ENCODE measurements at places on chromosomes 4 and X.
A peak's percentile ranks its signal among the peaks of the same experiment; 100 is the strongest.

- no peak for DNase-seq
Observed at GRCh38 chr4:47538825-47539154, 53.7 kb downstream of the ATP10D start.

- peak; percentile 65 for DNase-seq
Observed at GRCh38 chrX:149512225-149512885, 7.2 kb upstream of the IDS start.

DNA sequence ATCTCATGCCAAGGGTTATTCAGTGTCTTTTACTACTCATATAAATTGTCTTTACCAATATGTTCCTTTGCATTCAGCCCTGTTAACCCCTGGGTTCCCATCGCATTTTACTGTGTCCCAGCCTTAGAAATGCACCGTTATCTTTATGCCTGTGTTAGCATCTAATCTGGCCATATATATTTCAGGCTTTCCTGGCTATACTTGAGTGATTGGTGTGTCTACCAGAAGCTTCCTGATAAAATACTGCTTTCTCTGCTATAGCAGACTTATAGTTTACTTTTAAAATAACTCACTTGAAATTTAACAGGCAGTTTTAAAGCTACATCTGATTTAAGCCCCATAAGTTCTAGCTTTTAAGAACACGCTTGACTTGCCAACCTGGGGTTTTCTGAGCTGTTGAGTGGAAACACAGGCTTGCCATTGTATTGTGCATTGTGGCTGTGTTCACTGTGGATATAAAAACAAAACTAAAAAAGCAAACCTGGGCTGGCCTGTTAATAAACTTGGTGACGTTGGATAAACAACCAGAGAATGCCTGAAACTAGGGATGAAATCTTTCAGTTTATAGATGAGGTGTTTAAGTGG is 185.3 kb upstream of the TAPT1 start:
- DNase-seq, result no peak

GRCh38 chr4:188299161-188299560 is 159.9 kb downstream of the TRIML1 start:
- DNase-seq, result no peak

DNA sequence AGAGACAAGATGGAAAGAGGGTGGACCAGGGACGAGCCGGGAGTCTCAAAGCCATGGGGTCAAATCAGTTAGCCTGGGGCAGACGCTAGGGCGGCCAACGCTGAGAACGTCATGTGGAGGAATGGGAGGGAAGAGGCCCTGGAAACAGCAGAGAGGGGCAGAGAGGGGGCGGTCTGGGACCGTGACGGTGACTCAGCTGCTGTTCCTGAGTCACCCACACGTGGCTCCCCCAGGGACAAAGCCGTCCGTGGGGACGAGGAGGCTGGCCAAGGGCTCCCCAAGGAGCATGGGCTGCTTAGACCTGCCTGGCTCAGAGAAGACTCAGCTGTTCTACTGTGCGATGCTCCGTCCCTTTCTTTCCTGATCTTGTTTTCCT is 108.4 kb upstream of the LRPAP1 start:
- DNase-seq, result peak; percentile 9

DNA sequence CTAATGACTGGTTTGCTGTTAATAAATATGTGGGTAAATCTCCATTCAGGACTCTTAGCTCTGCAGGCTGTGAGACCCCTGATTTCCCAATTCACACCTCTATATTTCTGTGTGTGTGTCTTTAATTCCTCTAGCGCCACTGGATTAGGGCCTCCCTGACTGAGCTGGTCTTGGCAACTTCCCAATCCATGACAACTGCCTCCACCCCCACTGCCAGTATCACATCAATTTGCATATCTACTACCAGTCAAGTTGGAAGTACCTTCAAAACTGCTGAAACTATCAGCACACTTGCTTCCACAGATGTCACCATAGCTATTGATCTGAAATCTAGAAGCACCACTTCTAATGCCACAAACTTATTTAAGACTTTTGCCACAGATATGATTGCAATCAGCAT is 27.6 kb downstream of the OPRPN start:
- no peak for DNase-seq

DNA sequence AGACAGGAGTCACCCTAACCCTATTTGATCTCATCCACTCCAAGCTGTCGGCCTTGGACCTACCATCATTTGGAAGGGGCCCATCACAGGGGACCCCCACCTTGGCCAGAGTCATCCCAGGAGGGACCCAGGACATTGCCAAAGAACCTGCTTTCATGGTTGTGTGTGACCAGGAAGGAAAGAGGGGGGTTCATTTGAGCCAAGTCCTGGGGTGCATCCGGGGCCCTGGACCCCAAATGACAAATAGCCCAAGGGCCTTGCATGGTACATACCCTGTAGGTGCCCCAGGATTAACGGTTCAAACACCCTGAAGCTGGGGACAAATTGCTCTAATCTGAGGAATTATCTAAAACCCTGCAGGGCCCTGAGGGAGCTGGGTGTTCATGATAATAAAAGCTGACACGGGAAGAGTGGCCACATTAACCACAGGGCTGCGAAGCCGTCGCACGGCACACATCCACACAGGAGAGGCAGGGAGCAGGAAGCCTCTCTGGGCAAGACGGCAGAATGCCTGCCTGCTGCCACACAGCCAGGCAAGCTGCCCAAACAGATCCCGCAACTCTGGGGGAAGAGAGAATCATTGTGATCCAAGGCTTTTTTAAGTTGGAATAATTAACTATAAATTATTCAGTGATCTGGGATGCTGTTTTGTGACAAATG is 28.2 kb upstream of the PPP2R2C start:
- no peak for DNase-seq

DNA sequence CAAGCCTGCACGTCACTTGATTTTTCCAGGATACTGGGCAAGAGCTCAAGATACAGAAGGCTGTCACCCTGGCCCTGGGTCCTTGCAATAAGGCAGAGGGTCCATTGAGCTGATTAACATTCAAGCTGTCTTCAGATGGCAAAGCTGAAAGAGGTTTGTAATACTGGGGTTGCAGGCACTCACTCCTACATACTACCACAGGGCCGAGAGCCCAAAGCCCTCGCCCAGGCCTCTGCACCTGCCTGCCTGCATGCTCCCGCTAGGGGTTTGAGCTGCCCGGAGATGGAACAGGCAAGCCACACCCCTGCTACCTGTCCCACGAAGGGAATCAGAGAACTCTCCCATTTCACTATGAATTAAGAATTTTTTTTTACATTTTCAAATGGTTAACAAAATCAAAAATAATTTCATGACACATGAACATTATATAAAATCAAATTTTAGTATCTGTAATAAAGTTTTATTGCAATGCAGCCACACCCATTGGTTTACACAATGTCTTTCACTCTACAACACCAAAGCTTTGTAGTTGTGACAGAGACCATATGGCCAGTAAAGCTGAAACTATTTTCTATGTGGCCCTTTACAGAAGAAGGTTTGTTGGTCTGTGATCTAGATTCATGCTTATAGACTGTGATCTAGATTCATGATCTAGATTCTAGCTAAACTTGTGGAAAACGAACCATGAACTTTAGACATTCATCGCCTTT is 530.4 kb upstream of the IGFBP7 start:
- DNase-seq, result no peak

- DNase-seq, result peak; percentile 74
Observed at GRCh38 chrX:41381685-41382084, 47.7 kb downstream of the DDX3X start.

- DNase-seq, result peak; percentile 58
Observed at GRCh38 chr4:72564184-72564583, 4.8 kb downstream of the ADAMTS3 start.

GRCh38 chr4:182575225-182575624 is 332.0 kb downstream of the TENM3 start:
- no peak for DNase-seq

DNA sequence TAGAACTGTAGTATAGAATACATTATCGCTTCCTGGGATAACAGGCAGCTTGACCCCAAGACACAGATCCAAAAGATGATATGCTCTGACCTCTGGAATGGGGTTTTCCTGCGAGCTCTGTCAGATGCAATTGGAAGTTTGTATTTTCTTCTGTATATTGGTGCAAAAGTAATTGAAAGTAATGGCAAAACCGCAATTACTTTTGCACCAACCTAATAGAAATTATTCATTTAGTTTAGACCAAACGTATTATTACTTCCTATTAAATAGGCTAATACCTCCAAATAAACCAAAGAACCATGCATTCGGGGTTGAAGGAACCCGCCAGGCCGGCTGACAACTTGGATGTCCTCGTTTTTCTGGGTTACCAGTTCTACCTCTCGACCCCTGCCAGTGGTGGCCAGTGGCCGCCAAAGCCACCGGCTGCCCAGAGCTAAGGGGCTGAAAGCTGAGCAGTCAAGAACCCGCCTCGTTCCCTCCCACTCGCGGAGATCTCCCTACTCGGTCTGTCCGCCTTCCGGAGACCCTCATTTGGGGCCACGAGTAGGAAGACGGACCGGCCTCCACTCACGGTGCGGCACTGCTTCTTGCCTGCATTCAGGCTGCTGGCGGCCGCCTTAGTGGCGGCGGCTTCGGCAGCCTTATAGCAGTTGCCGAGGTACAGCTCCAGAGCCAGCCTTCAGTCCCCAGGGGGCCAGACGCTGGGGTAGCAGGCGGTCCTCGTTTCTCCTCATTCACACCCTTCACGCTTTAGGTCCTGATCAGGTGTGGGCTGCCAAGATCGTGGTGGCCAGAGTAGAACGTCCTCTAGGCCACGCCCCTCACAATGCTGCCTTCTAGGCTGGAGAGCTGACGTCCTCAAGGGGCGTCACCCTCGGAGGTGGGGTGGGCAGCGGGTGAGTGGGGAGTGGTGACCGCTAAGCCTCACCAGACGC is 121.9 kb downstream of the RBMX2 start:
- peak; percentile 9 for DNase-seq

DNA sequence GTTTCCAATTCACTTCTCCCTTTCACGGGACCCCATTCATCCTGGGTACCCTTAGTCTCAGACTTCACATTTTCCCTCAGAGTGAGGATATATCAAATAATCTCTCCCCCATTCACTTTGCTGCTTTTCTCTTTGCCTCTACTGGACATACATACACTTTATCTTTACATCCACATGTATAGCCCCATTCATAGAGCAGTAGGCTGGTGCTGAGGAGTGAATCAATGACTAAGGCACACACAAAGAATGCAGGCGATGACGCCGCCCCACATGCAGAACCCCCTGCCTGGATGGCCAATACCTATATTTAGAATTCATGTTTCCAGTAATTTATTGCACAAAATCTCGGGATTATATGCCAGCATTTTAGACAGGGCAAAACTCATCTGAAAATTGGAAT is 554.3 kb upstream of the TENM3 start:
- DNase-seq, result no peak

GRCh38 chr4:2457481-2458295 is 11.2 kb upstream of the RNF4 start:
- DNase-seq, result no peak

DNA sequence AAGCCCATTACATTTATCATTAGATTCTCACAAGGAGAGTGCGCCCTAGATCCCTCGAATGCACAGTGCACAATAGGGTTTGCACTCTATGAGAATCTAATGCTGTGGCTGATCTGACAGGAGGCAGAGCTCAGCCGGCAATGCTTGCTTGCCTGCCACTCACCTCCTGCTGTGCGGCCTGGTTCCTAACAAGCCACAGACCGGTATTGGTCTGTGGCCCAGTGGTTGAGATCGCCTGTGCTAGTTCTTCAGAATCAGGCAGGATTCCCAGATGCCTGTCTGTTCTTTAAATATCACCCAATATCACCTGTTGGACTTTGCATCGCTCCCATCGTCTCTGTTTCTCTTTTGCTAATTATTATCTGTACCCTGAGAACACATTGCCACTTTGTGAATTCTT is 14.0 kb downstream of the DSPP start:
- DNase-seq, result no peak

GRCh38 chr4:109690690-109691410 is 12.4 kb downstream of the CASP6 start:
- DNase-seq, result no peak

- no peak for DNase-seq
Observed at GRCh38 chr4:86928400-86929255, 6.2 kb upstream of the AFF1 start.

DNA sequence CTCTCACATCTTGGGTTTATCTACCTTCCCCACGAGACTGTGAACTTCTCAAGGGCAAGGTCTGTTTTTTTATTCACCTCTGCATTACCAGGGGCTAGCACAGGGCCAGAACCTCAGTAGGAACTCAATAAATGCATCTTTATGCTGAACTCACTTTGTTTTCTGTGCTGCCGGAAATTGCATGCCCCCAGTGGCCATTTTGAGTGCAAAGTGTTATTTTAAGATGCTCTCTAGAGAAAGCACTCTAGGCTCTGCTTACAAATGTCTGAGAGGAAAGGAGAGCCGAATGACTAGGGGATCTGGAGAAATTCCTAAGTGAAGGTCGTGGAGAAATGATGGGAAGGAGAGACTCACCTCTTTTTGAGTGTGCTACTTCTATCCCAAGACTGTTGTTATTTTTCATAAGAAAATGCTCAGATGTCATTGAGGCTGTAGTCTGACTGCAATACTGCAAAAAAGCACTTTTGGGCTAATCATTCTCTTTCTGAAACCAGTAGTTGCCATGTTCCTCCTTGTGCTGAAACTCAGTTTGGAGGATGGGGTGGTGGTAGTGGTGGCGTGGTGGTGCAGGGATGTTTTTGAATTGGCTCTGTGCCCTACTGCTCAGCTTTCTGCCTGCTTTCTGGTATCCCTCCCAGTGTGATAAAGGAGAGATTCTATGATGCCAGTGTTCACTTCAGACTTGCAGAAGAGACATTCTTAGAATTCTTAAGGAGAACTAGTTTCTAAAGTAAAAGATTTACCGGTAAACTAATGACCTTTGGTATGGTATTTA is 41.3 kb downstream of the DOCK11 start:
- DNase-seq, result no peak

DNA sequence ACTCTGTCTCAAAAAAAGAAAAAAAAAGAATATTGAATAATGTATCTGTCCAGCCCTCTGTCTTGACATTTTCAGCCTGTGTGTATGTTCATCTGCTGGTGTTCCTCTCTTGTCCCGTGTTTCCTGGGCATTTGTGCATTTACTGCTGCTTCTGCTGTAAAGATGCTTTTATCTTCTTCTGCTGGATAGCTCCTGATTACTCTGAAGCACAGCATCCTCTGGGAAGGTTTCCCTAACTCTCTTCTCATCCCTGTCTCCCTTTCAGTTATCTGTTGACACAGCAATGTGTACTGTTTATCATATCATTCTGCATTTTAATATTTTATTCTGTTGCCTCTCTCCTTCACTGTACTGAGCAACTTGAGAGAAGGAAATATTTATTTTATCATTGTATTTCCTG is 74.2 kb upstream of the HPGD start:
- no peak for DNase-seq

- DNase-seq, result no peak
Observed at GRCh38 chrX:13026877-13027652, 17.4 kb downstream of the FAM9C start.

GRCh38 chr4:6506616-6507140 is 34.3 kb upstream of the PPP2R2C start:
- DNase-seq, result no peak

DNA sequence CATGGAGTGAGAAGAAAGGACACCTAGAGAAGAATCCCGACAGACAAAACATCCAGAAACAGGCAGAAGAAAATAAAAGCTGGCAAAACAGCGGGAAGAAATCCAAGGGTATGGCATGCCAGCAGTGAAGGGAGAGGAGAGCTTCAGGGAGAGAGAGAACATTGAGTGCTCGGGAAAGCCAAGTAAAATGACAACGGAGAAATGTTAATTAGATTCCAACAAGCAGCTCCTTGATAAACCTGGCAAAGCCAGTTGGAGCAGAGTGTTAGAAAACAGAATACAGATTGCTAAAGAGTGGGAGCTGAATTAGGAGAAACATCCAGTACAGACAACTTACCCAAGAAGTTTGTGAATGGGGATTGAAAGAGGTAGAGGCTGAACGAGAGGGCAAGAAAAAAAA is 40.4 kb upstream of the MAOA start:
- no peak for DNase-seq

Data from HT1080 (cell line).